ENCODE measurements at places on chromosomes 6 and 20. TPM values are rescaled to one million over a fixed set of nuclear protein-coding genes. Genes with fewer than 3 reads are reported as not detected.

DNA sequence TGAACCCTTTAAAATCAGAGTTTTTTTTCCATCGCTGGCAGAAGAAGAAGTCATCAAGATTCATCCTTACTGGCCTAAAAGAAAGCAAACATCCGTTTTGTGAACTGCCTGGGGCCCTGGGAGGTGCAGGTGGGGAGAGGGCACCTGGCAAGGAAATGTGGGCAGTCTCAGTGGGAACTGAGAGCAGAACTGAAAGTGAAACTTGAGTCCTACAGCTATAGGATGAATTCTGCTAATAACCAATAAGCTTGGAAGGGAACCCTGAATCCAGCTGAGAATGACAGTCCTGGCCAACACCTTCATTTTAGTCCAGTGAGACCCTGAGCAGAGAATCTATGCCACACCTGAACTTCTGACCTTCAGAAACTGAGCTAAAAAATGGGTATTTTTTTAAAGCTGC lies 130.1 kb upstream of the ASCC3 start:
- DNase-seq = no peak

- DNase-seq = no peak
These were observed 11.9 kb downstream of the ASF1A start for GRCh38 chr6:118905851-118906250.

GRCh38 chr6:39294133-39294532 lies 20.1 kb downstream of the KCNK17 start:
- no peak for DNase-seq

- DNase-seq = no peak
These were observed 3.2 kb upstream of the ZMYND8 start for GRCh38 chr20:47359530-47360296.

- DNase-seq = no peak
These were observed 36.3 kb upstream of the VEGFA start for GRCh38 chr6:43733471-43734293.

- DNase-seq = no peak
These were observed 747 bp upstream of the TXNDC5 start for GRCh38 chr6:7911345-7911725.

GRCh38 chr6:141077355-141078333 lies 1055.1 kb upstream of the GJE1 start:
- DNase-seq = no peak

GRCh38 chr20:15561070-15561569 lies 1012.1 kb downstream of the KIF16B start:
- no peak for DNase-seq

GRCh38 chr6:105595829-105596228 lies 192.9 kb upstream of the PREP start:
- no peak for DNase-seq

The DLL1 gene
- 13.0 TPM for total RNA-seq

The L3MBTL3 gene
- total RNA-seq = 8.5 TPM

The TUBB2B gene
- 24.5 TPM for total RNA-seq

The DSP gene
- total RNA-seq = 79.1 TPM

The CRIP3 gene
- 7.3 TPM for total RNA-seq

The PDE7B gene
- 5.7 TPM for total RNA-seq

The CFAP61 gene
- total RNA-seq = 0.78 TPM

The BEND6 gene
- total RNA-seq = 0.95 TPM

The SLC22A7 gene
- 0.37 TPM for total RNA-seq

The SGK2 gene
- total RNA-seq = 56.8 TPM

The SEMG2 gene
- total RNA-seq = not detected

The IL17A gene
- total RNA-seq = not detected
